ENCODE measurements at places on chromosomes 5 and 9.

- peak overlapping the region; percentile 88 for H3K27ac ChIP-seq
- peaks cover 40% of the 10 kb centered on the region for H3K4me1 ChIP-seq
Measured at GRCh38 chr9:13863112-13863511, 450.8 kb downstream of the NFIB start.

GRCh38 chr5:88821161-88821560 lies 61.8 kb downstream of the MEF2C start:
- H3K4me3 ChIP-seq = no peak overlapping the region
- peaks cover 13% of the 10 kb centered on the region for H3K4me1 ChIP-seq
- no peak for DNase-seq

DNA sequence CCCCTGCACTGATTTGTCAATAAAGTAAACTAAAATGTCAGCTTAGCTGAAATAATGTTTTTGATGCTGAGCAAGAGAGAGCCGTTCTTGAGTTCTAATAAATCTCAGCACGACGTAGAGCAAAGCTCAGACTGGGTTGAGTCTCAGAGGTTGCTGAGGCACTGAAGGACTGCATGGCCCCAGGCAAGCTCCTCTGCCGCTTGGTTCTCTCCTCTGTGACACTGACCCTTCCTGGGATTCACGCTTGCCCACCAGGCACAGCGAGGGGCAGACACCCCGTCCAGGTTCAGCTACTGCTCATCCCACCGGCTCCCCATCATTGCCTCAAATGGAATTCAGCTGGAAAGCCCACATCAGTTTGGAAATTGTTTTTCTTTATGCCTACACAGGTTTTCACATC lies 129.8 kb downstream of the IRX2 start:
- no peak overlapping the region for H3K27ac ChIP-seq
- no peak overlapping the region for H3K4me3 ChIP-seq
- DNase-seq = no peak

- H3K4me1 ChIP-seq = peaks cover 7% of the 10 kb centered on the region
- no peaks in the 10 kb centered on the region for H3K27me3 ChIP-seq
- no peak overlapping the region for H3K4me3 ChIP-seq
- H3K27ac ChIP-seq = peak overlapping the region; percentile 2
Measured at GRCh38 chr9:91246846-91247245, 114.9 kb downstream of the AUH start.

GRCh38 chr5:108687595-108688200 lies 60.0 kb upstream of the FER start:
- H3K4me1 ChIP-seq = no peaks in the 10 kb centered on the region
- no peak for DNase-seq
- no peaks in the 10 kb centered on the region for H3K27me3 ChIP-seq
- no peaks in the 10 kb centered on the region for H3K36me3 ChIP-seq

DNA sequence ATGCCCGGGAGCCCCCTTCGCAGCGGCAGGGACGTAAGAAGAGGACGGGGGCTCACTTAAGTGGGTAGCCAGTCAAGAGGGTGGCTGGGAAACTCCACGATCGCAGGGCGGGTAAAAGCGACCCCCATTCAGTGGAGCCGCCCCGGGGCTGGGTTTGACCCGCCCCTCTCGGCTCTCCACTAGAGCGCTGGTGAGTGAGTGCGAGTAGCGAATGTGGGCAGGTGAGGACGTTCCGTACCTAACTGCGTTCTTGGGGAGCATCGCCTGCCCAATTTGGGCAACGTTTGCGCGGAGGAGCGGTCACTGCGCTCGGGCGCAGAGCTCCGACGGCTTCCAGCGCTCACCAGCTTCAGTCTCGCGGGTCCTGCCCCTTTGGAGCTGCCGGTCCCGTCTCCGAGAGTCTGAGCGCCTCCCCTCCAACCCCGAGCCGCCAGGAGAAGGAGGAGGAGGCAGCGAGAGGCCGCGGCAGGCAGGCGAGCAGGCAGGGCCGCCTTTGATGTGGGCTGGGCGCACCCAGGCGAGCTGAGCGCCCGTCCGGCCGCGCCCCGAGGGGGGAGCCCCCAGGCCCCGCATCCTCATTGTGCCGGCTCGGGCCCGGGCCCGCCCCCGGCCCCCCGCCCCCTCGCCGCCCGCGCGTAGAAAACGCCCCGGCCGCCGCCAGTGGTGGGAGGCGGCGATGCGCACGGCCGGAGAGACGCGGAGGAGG lies at the start of gene FGF18:
TSS of gene FGF18 (plus strand) at position 666 of the 706 bp plus-strand sequence. CDS start 553 bp downstream, outside the sequence.
- peak within 1 kb of the TSS; percentile 81 for H3K4me3 ChIP-seq
- H3K27ac ChIP-seq = peak within 1 kb of the TSS; percentile 92
- DNase-seq = peak; percentile 80

- H3K27ac ChIP-seq = peak overlapping the region; percentile 81
- no peak for DNase-seq
- H3K27me3 ChIP-seq = no peaks in the 10 kb centered on the region
- peaks cover 9% of the 10 kb centered on the region for H3K36me3 ChIP-seq
Measured at GRCh38 chr9:35227284-35227683, 65.5 kb downstream of the UNC13B start.

GRCh38 chr9:134695144-134695543 lies 53.5 kb downstream of the COL5A1 start:
- no peak overlapping the region for H3K27ac ChIP-seq
- no peaks in the 10 kb centered on the region for H3K27me3 ChIP-seq
- no peak for DNase-seq
- peaks cover 16% of the 10 kb centered on the region for H3K36me3 ChIP-seq

GRCh38 chr5:80318212-80318611 lies 1.6 kb upstream of the SPZ1 start:
- peak overlapping the region; percentile 61 for H3K27ac ChIP-seq
- DNase-seq = no peak
- H3K36me3 ChIP-seq = no peaks in the 10 kb centered on the region
- H3K27me3 ChIP-seq = peaks cover 3% of the 10 kb centered on the region

DNA sequence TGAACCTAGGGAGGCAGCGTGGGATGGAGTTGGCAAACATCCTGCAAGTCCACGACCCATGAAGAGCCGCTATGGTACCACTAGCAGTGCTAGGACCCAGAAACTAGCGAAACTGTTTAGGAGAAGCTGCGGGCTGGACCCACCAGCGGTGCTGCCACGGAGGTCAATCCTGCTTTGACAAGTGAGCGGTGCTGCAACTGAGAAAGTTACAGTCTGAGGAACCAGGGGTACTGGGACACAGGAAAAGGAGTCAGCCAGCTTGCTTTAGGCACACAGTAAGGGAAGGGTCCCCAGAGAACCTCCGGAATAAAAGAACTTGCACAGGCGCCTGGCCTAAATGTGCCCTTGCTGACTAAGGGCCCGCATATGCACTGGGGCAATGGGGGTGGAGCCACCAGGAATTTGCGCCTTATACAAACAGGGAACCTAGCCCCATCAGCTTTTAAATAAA lies 23.6 kb upstream of the ANXA2R start:
- DNase-seq = no peak
- H3K27me3 ChIP-seq = no peaks in the 10 kb centered on the region
- H3K36me3 ChIP-seq = peaks cover 4% of the 10 kb centered on the region
